Uterus (tissue), 4 donors: ENCODE measurements at places on chromosomes 2 and 18. TPM values are rescaled to one million over a fixed set of nuclear protein-coding genes. Genes with fewer than 3 reads are reported as not detected.

DNA sequence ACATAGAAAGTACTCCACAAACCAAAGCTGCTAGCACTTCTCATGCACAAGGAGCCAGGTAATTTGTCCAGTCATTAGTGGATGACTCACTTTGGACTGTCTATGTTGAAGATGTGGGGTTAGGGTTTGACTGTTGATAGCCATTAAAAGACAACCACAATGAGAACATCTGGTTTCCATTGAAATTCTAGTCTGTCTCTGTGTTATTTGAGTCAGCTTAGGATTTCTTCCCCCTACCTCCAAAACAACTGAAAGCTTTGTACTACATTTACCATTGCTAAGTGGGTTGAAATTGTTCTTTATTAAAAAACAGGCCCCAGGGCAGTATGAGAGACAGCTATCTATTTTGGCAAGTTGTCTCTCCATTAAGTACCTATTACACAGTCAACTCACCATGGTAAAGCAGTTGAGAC is 50.2 kb upstream of the ANKRD44 start:
- no peak for DNase-seq

DNA sequence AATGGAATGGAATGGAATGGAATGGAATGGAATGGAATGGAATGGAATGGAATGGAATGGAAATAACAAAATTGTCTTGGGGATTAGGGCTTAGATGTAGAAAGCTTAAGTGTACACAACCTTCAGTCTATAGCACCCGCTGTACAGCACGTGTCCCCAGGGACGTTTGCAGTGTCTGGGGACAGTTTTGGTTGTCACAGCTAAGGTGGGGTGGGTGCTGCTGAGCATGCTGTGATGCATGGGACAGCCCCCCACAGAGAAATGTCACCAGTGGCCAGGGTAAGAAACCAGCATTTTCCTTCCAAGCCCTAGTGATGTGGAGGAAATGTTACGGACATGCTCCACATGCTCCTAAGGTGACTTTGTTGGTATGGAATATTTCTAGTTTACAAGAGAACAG is 70.8 kb downstream of the SH3RF3 start:
- no peak for DNase-seq

DNA sequence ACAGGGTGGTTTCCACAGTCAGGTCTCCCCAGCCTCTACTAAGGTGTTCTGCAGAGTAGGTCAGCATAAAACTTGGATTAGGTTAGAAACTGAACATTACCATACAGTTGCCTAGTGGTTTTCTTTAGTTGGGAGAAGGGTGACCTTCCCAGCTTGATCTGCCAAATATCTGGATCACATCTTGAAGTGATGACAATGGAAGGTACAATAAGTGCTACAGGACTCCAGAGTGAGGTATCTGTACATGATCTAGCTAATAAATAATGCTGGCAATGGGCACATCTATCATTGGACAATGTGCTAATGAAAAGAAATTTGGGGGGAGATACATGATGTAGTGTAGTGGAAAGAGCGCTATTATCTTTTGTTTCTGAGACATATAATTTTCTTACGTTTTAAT is 54.6 kb upstream of the ACVR1 start:
- DNase-seq = no peak

GRCh38 chr2:84854850-84855249 is 26.0 kb downstream of the TRABD2A start:
- DNase-seq = no peak

- DNase-seq = no peak
Measured at GRCh38 chr2:197516393-197516761, 511 bp downstream of the MOB4 start.

The COL3A1 gene
- total RNA-seq = 350 TPM

DNA sequence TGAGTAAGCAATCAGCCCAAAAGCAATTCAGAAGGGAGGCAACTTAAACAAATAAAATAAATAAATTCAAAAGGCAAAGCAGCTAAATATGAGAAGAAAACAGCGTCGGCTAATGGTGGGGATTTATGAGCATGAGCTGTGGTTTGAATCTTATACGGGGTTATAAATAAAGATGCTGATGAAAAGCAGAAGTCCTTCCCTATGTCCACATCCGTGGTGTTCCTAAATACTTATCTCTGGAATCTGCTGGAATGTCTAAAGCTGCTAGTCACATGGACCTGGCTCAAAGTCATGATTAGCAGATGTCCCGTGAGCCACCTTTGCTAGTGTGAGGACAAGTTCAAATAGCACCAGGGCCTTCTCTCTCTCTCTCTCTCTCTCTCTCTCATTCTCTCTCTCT is 33.8 kb downstream of the SMIM21 start:
- no peak for DNase-seq

- no peak for DNase-seq
Measured at GRCh38 chr2:151097895-151098294, 163.8 kb downstream of the RBM43 start.

The CGREF1 gene
- 11.6 TPM for total RNA-seq

The IKZF2 gene
- 14.5 TPM for total RNA-seq

- no peak for DNase-seq
Measured at GRCh38 chr2:173109253-173110188, 33.9 kb downstream of the MAP3K20 start.

DNA sequence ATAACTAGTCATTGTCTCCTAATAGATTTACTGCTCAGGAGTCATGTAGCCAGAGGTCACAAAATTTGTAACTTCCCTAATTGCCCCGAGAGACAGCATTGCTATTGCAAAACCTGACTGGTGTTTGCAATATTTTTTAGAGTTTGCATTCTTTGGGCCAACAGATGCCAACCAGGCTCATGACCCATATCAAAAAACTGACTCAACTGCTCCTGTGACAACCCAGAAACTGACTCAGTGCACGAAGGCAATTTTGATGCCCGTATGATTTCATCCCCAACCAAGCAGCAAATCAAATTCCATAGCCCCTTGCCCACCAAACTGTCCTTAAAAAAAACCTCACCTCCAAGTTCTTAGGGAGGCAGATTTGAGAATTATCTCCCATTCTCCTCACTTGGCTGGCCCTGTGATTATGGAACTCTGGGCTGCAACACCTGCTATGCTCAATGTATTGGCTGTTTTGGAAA is 951.3 kb downstream of the TSN start:
- DNase-seq = no peak

DNA sequence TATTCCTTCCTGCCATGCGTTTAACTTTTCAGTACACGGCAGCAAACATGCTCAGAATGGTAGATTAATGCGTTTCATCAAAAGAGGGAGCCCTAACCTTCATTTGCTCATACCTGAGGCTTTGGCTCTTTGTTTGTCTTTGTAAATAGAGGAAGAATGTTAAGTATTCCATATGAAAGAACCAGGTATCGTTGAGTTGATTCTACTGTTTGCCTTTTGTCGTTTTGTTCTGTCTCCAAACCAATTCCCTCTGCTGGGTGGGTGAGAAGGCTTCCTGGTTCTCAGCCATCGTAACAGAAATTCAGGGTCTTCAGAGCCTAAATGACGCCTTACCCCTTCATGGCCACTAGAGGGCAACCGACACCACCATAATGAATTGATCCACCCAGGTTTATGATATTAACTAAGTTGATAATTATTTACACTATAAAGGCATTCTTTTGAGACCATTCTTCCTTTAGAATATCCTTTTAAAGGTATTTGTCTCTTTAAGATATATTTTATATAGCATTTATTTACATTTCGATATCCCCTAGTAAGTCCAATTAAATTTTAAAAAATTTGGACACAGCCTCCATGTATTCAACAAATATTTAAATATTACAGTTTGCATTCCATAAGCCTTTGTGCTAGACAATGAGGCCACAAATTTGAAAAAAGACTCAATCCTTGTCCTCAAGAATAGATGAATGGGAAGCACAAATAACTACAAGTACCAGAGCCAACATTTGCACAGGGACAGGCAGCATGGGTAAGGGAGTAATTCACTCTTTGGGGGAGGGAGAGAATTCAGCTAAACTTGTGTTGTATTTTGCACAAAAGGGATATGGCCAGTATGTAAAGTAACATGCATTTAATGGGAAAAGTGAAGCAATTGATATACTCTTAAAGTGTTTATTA is 48.1 kb downstream of the TIMM21 start:
- DNase-seq = peak; percentile 49
